ENCODE measurements at places on chromosomes 11 and 22.

DNA sequence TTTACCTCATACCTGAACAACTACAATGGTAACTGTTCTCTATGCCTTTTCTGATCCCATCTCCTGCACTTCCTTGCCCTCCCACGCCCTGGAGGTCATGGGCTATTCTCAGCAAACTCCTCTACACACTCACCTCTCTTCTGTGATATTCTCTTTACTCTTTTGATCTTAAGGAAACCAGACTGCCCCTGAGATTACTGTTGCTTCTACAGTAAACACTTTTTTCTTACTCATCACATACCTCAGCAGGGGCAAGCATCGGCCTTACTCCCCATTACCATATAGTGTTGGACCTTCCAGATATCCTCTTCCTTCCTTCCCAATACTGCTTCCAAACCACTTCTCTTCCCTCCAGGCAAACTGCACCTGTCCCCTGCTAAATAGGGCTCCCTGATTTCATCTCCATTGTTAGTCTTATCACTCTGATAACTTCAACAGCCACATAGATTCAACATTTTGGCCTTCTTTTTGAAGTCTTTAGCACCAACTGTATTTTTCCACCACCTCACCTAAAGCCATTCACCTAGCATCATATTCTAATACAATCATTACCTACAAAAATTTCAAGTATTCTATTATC is 141.2 kb downstream of the RBFOX2 start:
- no peak for DNase-seq

DNA sequence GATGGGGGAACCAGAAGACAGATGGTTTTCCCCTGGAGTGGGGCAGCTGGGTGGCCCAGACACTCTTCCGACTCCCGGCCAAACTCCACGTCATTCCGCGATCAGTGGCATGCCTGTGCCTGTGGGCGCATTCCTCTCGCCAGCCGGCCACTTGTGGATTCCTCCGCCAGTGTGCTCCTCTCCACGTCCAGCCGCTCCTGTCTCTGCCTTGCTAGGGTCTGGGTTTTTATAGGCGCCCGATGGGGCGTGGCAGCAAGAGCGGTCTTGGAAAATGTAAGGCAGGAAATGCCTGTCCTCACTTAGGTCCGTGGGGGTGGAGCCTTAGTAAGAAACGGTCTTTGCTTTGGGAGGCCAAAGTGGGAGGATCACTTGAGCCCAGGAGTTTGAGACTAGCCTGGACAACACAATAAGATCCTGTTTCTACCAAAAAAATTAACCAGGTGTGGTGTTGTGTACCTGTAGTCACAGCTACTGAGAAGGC is 81.6 kb upstream of the SEPTIN5 start:
- no peak for DNase-seq

DNA sequence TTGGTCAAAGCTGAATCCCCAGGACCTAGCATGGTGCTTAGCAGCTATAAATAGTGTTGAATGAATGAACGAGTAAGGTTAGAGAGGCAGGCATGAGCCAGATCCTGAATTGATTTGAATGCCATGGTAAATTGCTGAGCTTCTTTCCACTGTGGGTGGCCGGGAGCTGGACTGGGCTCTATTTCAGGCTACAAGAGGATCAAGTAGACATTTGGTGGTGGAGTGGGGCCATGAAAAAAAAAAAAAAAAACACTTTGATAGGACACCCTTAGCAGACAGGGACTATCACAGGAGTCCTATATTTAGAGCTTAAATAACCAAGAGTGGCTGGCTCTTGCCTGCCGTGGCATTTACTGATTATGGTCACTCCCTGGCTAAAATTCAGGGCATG is 77.6 kb downstream of the MIAT start:
- no peak for DNase-seq

GRCh38 chr11:110655967-110656366 is 56.3 kb downstream of the ARHGAP20 start:
- DNase-seq = no peak

- no peak for DNase-seq
Measured at GRCh38 chr22:35884529-35884928, 144.1 kb downstream of the RBFOX2 start.

DNA sequence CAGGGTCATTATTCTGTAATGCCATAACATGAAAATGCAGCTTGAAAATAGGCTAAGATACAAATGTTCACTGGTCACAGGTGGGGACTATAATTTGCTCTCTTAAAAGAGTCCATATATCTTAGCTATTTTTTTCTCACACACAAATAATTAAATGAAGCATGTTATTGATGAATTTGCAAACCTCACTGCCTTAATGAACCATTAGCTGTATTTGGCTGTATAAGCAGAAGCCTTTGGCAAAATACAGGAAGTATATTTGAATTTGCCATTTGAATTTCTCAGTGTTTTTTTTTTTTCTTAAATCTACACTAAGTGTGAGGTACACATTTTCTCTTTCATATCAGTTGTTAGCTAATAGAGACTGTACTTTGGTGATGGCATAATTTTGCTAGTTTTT is 38.7 kb downstream of the DDI1 start:
- no peak for DNase-seq

- no peak for DNase-seq
Measured at GRCh38 chr11:104286129-104286528, 122.2 kb upstream of the PDGFD start.
